ENCODE measurements at places on chromosomes 2 and 18. TPM values are rescaled to one million over a fixed set of nuclear protein-coding genes. Genes with fewer than 3 reads are reported as not detected.

- no peak for DNase-seq
Measured at GRCh38 chr2:24238158-24238557, 63.3 kb downstream of the FAM228A start.

GREB1L gene
- total RNA-seq: 3.8 TPM

- no peak for DNase-seq
Measured at GRCh38 chr2:242038166-242038927, 168.8 kb downstream of the RTP5 start.

ABCG5 gene
- 0.66 TPM for total RNA-seq

GRCh38 chr2:18896125-18896764 lies 306.9 kb upstream of the NT5C1B start:
- no peak for DNase-seq

RND3 gene
- total RNA-seq: 118 TPM

DNA sequence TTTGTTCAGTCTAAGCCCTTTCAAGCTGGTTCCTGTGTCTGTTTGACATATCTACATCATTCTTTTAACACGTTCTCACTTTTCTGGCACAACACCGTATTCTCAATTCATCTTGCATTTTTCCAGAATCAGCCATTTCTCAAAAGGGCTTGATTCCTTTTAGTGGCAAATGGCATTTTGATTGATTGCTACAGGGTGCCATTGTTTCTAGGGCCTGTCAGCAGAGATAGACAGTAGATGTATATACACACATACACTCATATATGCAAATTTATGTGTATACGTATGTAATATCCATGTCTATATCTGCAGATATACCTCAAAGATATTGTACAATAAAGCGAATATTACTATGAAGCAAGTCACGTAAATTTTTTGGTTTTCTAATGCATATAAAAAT lies 367.9 kb upstream of the TNP1 start:
- DNase-seq: no peak

DNA sequence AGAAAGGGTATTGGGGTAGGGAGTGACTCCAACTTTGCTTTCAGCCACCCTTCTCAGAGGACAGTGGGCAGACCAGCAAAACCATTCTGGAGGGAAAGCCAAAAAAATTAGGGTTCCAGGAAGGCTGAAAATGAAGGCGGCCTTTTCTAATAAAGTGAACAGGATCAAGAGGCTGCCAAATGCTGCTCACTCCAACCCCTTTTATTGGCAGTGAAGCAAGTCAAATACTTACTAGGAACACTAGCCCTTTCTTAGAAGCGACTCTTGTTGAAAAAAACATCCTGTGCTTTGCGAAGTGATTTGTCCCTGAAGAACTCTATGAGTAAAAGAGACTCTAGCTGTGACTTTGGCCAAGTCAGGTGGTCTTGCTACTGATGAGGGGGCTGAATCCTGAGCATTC lies 83.6 kb upstream of the CYP1B1 start:
- DNase-seq: no peak

- peak; percentile 43 for DNase-seq
Measured at GRCh38 chr2:241443486-241444223, 64.7 kb downstream of the STK25 start.

KCNJ3 gene
- 0.17 TPM for total RNA-seq

- DNase-seq: peak; percentile 86
Measured at GRCh38 chr2:119223521-119224390, at the start of gene STEAP3. STEAP3 (plus strand) TSS chr2:119223834; CDS start chr2:119231013, 7,179 bp downstream.

DNA sequence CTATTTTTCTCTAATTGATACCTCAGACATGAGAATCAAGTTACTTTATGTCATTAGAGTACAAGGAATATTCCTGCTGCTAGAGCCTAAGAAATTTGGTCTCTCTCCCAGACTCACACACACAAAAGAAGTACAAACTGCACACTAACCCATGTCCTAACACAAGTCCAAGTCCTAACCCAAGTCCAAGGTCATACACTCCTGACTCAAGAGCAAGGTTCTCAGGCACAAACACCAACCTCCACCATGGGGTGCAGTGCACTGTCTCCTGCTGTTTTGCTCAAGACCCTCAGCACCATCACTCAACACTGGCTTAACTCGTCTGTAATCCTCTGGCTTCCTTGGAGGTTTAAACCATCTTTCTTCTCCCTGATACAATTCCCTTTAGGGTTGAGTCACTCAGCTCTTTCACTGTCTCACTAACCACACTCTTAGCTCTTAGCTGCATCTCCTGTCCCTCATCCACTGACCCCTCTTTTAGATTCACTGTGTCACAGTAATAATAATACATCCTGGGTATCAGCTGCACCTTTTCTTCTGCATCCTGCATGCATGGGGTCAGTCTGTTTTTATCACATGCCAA lies 129.8 kb downstream of the BCL2L11 start:
- no peak for DNase-seq

DNA sequence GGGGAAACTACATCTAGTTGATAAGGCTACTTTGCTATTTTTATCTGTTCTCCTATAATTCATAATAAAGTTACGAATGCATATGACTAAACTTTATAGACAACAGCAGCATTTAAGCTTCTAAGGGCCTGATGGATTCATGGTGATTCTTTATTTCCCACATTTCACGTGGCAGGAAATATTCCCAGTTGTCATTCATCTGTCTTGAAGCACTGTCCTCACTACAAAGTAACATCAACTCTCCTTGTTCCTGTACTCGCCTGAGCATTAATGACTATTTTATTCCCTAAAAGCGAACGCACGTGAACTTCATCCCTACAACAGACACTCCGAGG lies 2.6 kb downstream of the SATB2 start:
- no peak for DNase-seq

GRCh38 chr2:134202371-134202770 lies 51.5 kb upstream of the MGAT5 start:
- no peak for DNase-seq

DNA sequence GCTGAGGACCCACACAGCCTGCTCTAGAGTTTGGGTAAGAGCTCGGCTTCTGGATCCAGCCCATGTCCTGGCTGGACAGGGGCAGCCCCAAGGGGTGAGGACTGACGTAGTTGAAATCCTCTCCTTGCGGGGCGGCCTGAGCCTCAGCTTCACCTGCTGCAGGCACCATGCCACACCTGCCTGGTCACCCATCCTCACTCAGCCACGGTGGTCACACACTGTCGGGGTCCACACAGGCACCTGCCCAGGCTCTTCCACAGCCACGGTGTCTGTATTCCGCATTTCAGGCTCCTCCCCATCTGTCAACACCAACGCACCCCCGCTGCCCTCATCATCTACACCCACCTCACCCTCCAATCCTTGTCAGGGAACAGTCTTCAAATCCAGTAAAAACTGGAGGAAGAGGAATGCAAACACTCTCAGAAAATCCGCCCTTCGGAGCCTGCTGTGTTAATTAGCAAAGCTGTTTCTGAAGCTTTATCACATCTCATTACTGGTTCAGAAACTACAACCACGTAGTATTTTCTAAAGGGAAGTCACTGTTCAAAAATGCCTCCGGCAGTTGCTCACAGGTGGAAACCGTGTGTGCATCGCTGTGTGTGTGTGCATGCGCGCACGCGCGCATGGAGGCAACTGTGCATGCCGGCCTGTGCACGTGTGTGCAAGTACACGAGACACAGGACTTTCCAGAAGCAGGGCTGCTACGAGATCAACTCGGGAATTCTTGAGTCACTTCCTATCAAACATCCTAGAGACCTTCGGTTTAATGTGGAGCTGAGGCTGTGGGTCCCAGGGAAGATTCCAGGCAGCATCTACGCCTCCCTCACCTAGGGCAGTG lies 38.2 kb downstream of the SLC66A2 start:
- DNase-seq: no peak

DNA sequence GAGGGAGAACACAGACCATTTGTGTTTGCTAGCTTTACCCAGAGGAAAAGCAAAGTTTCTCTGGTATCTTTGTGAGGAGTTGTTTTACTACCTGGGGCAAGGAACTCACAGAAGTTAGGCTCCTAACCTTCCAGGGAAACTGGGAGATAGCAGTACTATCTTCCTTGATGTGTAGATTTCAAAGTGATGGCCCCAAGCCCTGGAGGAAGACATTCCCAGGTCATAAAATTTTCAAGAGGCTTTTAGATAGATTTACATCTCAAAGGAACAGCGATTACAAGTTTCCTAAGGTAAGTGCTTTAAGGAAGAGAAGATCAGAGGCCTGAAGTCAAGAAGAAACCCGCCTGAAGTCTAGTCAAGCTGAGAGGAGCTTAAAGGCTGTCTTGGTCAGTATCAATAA lies 1187.8 kb upstream of the TMEFF2 start:
- DNase-seq: no peak

SLC5A7 gene
- not detected for total RNA-seq

FNDC4 gene
- total RNA-seq: 7.2 TPM

GRCh38 chr2:11698009-11698922 lies 28.3 kb upstream of the NTSR2 start:
- no peak for DNase-seq

ARHGAP25 gene
- 0.51 TPM for total RNA-seq

DNA sequence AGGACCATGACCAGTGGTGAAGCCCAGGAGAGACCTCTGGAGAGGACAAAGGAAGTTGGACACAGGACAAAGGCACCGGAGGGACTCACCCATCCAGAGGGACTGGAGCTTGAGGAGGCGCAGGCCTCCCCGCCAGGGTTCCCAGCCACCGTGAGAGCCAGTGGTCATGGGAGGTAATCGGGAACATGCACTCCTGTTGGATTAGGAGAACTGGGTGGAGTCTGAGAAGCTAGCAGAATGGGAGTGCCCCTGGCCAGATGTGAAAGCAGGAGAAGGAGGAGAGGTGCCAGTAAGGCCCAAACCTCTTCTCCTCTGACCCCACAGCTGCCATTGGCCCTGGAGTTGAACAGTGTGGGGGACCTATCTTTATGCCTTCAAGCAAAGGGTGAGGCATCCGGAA lies 20.3 kb downstream of the POU3F3 start:
- DNase-seq: no peak

GRCh38 chr18:37674570-37674969 lies 109.0 kb upstream of the CELF4 start:
- DNase-seq: no peak

DNA sequence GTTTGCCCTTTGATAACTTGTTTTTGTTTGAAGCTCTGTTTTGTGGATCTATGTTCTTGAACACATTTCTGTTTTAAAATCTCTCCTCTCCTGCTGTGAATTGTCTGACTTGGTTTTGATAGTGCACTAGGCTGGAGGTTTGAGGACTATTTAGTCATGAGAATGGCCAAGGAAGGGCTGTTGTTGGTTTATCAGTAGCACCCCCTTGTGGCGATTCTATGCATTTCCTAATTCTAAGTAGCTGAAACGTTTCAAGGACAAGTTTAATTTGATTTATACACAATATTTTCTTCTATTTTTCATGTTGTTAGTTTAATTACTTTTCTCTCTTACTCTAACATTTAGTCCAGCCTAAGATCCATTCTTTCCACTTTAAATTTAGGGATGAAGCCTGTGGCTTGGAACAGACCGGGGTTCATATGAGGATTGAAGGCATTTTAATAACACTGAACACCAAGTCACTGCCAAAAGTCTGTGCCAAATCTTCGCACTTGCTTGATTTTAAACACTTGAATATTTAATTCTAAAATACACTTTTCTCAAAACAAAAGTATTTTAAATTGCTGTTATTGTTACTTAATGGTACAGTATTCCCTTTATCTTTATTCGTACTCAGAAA lies 166.0 kb downstream of the SOCS6 start:
- peak; percentile 62 for DNase-seq

- DNase-seq: no peak
Measured at GRCh38 chr2:8564475-8564874, 117.4 kb upstream of the ID2 start.

DNA sequence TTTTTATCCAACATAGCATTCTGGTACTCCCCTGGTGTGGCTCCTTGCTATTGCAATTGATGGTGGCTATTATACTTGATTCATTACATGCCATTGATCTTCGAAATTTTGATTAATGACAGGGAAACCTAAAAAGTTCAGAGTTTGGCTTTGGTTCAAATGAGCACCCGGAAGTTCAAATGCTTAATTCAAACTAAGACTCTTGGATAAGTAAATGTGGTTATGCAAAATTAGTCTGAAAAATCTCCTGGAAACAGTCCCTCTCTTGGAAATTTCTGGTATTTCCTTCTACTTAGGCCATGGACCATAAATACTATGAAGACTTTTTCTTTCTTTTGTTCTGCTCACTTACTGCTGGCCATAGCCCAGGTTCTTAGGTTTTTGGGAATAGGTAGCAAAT lies 65.3 kb upstream of the SMIM21 start:
- no peak for DNase-seq

GRCh38 chr2:133304344-133304743 lies 263.9 kb downstream of the NCKAP5 start:
- DNase-seq: no peak

RAB31 gene
- 1.9 TPM for total RNA-seq

DNA sequence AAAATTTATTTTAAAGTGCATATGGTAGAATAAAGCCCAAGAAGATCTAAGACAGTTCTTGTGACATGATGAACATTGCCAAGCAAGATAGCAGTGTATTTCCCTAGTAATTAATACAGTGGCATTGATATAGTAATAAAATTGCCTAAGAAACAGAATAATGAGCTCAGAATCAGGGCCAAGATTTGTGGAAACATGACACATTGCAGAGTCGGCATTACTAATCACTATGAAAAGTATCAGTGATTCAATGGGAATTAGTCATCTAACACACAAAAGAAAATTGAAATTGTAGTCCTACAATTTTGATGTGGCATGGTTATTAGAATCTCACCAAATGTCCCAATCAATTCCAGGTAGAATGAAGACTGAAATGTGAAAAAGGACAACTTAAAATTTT lies 243.0 kb upstream of the CYRIA start:
- no peak for DNase-seq

GRCh38 chr2:178484245-178485041 lies 4.2 kb downstream of the PLEKHA3 start:
- DNase-seq: peak; percentile 50

DIPK1C gene
- not detected for total RNA-seq

DNA sequence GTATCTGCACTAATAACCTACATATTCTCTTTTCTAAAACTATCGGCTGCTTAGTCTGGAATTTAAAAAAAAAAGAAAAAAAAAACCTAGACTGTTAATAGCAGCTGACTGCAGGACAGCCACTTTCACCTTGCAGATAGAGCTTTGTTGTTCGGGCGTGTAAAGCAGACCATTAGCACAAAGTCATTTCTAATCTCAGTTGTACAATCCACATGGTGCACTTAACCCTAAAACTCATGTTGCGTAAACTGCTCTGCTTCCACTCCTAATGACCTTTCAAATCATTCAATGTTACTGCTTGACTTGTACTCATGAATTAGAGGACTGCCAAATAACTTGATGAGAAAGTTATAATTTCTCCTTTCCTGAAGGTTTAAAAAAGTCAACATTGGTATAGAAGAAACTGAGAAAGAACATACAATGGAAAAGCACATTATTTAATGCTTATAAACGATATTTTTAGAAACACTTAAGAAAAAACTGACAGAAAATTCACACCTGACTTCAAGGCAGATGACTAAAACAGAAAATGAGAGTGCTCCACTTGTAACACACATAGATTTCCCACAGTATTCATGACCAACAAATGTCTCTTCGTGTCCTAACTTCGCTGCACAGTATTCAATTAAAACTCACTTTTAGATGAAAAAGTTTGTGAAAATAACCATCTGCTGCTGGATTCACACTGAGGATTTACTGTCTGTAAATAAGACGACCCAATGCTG lies 2.6 kb downstream of the CDH2 start:
- no peak for DNase-seq

POTEE gene
- 0.17 TPM for total RNA-seq

GRCh38 chr2:119491776-119492525 lies 32.3 kb downstream of the SCTR start:
- DNase-seq: peak; percentile 74

HJURP gene
- 58.5 TPM for total RNA-seq

Data from Calu3 (cell line).